ENCODE measurements at places on chromosomes 3 and 15. TPM values are rescaled to one million over a fixed set of nuclear protein-coding genes. Genes with fewer than 3 reads are reported as not detected.

The SCN11A gene
- polyA plus RNA-seq, result 0.68 TPM

The PCSK6 gene
- 7.2 TPM for polyA plus RNA-seq

The SLC9C1 gene
- 0.86 TPM for polyA plus RNA-seq

The SYNM gene
- polyA plus RNA-seq, result 2.0 TPM

The RTP1 gene
- not detected for polyA plus RNA-seq

The CLDN16 gene
- 28.6 TPM for polyA plus RNA-seq

The IL5RA gene
- 0.48 TPM for polyA plus RNA-seq

The GALNT15 gene
- polyA plus RNA-seq, result 2.2 TPM

The MYRIP gene
- polyA plus RNA-seq, result 1.9 TPM

The TMOD3 gene
- polyA plus RNA-seq, result 42.8 TPM

All from renal pelvis (tissue), 12 donors.